ENCODE measurements at places on chromosomes 16 and 17.

DNA sequence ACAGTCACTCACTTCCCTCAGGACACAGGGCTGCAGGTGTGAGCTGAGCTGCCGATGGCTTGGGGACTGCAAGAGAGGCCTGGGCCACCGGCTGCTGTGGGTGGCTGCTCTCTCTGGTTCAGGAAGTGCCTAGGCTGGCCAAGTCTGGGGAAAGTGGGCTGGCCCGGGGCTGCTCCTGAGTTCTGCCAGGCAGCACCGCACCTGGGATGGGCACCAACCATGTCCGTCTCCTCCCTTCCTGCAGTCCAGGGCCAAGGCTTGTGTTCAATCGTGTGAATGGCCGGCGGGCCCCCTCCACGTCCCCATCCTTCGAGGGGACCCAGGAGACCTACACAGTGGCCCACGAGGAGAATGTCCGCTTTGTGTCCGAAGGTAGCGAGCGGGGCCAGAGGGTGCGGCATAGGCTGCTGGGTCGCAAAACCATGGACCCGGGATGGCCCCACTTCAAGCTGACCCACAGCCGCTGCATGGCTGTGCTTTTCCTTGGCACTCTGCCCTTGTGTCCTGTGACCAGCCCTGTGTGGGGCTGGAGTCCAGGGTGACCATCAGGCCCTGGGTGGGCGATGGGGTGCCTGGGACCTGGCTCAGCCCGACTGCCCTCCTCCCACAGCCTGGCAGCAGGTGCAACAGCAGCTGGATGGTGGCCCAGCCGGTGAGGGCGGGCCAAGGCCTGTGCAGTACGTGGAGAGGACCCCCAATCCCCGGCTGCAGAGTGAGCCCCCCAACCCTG, 1.8 kb upstream of the WDR90 start:
- DNase-seq: no peak

DNA sequence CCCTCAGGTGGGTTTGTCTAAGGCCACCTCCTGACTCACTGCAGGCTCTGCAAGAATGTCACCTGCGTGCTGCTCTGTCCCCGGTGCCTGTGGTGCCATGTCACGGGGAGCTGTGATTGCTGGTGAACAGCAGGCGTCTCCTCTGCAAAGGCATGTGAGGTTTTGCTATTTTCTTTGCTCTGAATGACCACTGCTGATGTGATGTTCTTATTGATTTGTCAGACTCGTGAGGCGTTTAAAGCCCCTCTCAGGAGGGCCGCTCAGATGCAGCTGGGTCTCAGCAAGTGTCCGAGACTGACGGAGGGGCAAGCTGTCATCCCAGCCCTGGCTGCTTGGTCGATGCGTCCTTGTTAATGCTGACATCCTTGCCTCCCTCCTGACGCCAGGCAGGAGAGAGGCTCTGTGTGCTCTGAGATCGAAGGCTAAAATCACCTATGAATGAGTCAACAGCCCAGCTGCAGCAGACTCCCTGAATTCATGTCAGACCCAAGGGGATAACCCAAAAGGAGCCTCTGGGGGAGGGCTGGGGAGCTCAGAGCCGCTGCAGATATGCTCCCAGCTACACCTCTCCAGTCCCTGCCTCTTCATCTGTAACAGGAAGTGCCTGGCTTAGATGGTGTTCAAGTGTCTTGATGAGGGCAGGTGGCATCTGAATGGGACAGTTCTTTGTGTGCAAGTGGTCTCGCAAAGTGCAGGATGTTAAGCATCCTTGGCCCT, 11.8 kb upstream of the PEMT start:
- no peak for DNase-seq

- no peak for DNase-seq
Observed at GRCh38 chr17:21376081-21376758, at the start of gene KCNJ12. Gene KCNJ12, plus strand, starts transcription at chr17:21376357. Its CDS starts 38,986 bp downstream, at chr17:21415343.

DNA sequence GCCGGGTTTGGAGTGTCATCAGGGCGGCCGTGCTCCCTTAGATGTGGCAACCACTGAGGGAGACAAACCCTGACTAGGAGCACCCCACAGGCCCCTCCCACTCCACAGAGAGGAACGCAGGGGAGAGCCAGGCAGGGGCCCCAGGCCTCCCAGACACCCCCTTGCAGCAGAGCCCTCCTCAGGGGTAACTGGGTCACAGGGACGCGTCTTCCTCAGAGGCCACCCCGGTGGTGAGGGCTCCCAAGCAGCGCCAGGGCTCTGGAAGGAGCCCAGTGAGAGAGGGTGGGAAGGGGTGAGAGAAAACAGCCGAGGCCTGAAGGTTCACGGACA, 11.4 kb downstream of the FSCN2 start:
- no peak for DNase-seq

- no peak for DNase-seq
Observed at GRCh38 chr16:59484833-59485516, 750.9 kb upstream of the GOT2 start.

- no peak for DNase-seq
Observed at GRCh38 chr16:55734665-55735064, 78.9 kb downstream of the SLC6A2 start.

- DNase-seq: peak; percentile 93
Observed at GRCh38 chr16:48156790-48157209, 1.0 kb upstream of the ABCC12 start.

GRCh38 chr17:61485067-61485775, 33.0 kb downstream of the TBX4 start:
- DNase-seq: no peak

GRCh38 chr16:11596572-11597226, 10.0 kb upstream of the LITAF start:
- DNase-seq: no peak

GRCh38 chr17:66469890-66470289, 167.5 kb downstream of the PRKCA start:
- DNase-seq: no peak

DNA sequence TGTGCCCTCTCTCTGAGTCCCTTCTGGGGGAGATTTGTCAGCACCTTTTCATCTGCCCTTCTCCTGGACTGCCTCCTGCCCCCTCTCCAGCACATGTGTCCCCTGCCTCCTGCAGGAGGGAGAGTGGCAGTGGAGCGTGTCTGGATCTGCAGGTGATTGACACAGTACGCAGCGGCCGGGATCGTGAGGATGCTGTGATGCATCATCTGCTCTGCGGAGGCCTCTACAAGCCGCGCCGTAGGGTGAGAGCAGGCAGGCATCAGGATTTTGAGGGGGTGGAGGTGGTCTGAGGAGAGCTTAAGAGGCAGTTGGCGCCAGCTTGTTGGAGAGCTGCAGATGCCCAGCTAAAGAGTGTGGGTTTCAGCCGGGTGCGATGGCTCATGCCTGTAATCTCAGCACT, 10.9 kb downstream of the SLC9A5 start:
- no peak for DNase-seq

GRCh38 chr16:4692460-4693295, 684 bp upstream of the NUDT16L1 start:
- no peak for DNase-seq

DNA sequence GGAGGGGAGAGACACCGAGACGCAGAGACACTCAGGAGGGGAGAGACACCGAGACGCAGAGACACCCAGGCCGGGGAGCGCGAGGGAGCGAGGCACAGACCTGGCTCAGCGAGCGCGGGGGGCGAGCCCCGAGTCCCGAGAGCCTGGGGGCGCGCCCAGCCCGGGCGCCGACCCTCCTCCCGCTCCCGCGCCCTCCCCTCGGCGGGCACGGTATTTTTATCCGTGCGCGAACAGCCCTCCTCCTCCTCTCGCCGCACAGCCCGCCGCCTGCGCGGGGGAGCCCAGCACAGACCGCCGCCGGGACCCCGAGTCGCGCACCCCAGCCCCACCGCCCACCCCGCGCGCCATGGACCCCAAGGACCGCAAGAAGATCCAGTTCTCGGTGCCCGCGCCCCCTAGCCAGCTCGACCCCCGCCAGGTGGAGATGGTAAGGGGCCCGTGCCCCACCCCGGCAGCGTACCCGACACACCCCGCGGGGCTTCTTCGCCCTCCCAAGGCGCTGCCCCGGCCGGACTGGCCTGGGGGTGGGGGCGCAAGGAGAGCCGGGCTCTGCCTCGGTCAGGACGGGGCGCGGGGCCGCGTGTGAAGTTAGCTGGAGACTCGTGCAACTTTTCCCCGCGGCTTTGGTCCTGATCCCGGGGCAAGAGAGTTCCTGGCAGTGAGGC, 427 bp downstream of the PPP1R1B start:
- no peak for DNase-seq

DNA sequence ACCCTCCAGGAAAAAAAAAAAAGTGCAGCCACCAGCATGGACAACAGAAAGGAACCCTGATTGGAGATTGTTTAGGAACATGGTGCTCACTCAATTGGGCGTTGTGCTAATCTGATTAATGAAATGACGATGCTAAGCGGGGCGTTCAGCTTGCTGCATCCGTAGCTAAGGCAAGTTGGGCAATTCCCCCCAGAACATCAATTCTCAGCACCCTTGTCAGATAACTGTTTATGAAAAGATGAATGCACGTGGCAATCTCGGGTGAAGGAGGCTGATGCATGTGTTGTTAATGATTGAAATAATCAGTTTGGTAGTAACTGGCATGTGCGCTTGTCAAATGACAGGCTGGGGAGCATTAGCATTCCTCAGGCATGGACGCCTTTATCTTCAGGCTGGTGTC, 57.0 kb downstream of the HS3ST3A1 start:
- no peak for DNase-seq

DNA sequence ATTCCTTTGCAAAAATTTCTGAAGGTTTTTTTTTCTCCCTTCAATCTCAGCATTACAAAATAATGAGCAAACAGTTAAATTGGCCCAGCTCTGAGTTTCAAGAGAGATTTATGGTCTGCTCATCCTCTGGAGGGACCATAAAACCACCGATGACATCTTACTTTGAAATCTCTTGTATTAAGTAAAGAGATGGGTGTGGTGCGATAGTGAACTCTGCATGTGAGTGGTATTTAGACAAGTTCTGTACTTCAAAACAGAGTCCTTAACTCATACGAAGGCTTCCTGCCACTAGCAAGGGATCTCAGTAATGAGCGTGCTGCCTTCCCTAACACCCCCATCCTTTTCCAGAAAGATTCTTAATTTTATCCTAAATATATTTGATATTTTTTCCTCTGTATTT, 2.1 kb downstream of the FAM20A start:
- no peak for DNase-seq

GRCh38 chr16:24749310-24749709, 19.9 kb downstream of the TNRC6A start:
- DNase-seq: no peak

GRCh38 chr17:82468692-82469091, 10.2 kb downstream of the NARF start:
- no peak for DNase-seq

DNA sequence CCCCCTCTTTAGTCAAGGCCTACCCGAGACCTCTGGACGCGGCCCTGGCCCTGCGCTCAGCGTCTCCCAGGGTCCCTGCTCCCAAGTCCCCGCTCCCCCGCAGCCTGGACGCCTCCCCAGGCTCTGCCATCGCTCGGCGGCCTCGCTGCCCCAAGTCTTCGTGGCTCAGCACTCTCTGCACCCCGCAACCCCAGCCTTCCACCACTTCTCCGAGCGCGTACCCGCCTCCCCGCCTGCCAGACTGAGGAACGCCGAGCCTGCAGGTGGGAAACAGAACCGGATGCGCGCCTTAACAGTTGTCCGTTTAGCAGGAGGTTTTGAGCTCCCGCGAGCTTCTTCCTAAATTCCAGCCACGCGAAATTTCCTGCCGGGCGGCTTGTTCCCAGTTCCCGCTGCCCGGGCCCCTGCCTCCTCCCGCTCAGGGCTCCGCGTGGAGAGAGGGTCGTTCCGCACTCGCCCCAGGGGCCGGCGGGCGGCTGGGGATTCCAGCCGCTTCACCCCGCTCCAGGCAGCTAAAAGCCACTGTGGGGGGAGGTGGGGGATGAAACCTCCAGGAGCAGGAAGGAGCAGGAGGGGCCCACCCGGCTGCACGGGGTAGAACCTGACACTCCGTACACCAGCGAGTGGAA, 87.7 kb downstream of the KCNJ12 start:
- no peak for DNase-seq

GRCh38 chr17:71380535-71380934, 740.3 kb upstream of the SOX9 start:
- no peak for DNase-seq

GRCh38 chr17:81028506-81028858, 6.5 kb upstream of the BAIAP2 start:
- DNase-seq: no peak

DNA sequence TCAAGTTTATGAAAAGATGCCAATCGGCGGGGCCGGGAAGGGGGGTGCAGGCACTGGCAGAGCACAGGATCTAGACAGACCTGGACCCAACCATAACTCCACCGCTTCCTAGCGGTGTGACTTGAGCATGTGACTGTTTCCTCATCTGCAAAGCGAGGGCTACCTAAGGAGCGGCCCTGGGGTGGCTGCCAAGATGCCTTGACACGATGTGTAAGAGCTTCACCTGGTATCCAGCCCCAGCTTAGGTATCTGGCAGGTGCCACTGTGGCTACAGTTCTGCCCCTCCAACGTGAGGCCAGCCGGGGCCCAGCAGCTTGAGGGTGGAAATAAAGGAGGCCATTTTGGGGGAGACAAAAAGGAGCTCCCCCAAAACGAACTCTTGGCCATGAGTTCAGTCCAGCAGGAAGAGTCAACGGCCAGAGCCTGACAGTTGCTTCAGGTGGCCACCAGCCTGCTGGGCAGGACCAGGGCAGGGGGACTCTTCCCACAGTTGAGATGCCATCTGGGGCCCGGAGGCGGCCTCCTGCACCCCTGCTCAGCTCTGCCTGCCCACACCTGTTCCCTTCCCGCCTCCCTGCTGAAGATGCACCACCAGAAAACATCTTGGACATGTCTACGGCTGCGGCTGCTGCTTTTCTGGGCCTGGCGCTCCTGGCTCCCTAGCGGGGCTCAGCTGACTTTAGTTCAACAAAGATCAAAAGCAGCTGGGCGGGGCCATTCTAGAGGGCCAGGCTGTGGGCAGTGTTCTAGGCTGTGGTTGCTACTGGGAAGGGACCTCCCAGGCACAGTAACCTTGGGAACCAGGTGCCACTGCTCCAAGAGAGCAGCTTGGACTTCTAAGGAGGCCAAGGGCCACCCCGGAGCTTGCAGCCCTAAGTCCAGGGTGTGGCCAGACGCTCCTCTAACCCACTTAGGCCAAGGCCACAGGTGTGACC, 3.4 kb upstream of the MTSS2 start:
- DNase-seq: no peak
